ENCODE measurements at places on chromosomes 2 and 18.

DNA sequence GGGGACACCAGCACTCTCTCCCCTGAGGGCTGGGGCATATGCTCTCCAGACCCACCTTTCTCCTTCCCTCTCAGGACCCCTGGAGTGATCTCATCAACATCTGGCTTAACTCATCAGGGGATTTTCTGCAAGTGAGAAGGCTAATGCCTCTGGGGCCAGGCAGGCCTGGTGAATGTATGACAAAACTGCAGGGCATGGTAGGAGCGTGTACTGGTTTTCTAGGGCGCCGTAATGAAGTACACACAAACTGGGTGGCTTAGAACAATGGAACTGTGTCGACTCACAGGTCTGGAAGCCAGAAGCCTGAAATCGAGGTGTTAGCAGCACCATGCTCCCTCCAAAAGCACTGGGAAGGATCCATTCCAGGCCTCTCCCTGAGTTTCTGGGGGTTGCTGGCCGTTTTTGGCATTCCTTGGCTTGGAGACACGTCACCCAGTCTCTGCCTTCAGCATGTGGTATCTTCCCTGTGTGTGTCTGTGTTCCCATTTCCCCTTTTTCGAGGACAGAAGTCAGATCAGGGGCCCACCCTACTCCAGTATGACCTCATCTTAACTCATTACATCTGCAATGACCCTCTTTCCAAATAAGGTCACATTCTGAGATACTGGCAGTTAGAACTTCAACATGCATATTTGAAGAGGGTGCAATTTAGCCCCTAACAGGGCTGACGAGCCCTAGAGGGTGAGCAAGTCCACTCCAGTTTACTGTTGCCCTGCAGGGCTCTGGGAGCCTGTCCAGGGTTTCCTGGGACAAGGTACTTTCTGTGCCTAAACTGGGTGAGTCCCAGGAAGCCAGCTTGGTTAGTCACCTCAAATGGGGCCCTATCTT, 45.5 kb upstream of the CAB39 start:
- no peak for DNase-seq

DNA sequence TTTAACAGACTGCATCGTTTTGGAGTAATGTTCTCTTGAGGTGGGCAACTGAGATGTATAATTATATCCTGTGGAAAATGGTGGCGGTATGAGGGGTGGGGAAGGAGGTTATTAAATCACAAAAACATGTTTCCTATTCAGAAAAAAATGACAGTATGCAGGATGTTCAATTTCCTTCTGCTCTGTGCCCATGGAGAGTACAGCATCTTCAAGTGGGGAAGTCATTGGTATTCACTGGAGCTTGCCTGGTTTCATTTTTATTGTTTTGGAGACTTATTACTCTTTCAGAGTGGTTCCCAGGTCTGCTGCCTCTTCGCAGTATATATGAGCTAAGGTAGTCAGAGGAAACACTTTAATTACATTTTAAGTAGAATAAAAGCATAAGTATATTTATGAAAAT, 318.8 kb upstream of the RAB12 start:
- no peak for DNase-seq

DNA sequence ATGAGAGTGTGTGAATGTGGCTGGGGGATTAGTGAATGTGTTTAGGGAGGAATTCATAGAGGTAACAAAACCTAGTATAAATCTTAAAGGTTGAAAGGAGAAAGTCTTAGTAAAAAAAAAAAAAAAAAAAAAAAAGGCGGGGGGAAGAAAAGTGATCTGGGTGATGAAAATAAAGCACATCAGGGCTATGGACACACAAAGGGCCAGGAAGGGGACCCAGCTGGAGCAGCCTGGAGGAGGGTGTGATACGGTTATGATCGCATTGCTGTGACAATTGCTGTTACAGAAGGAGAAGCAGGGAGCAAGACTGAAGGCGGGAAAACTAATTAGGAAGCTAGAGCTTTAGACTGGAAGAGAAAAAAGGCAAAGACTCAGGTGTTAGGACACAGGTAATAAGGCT, 85.4 kb downstream of the DLGAP1 start:
- no peak for DNase-seq

- DNase-seq, result no peak
Measured at GRCh38 chr18:8747440-8747937, 42.1 kb downstream of the MTCL1 start.

DNA sequence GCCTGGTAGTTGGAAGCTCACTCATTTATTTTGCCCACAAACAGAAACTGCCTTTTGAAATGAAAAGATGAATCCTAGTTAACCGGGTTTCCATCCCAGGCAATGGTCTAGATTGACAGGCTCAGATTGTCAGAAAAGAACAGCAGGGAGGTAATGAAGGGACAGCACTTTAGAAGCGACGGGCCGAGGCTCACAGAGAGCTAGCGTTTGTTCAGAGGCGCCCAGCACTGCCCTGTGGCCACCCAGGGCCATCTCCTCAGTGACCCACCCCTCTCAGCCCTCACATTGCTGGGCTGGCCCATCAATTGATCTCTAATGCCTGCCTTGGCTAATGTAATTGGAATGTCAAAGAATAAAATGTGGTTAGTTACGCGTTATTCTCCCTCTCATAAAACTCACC, 304.8 kb downstream of the CDCA7 start:
- no peak for DNase-seq

DNA sequence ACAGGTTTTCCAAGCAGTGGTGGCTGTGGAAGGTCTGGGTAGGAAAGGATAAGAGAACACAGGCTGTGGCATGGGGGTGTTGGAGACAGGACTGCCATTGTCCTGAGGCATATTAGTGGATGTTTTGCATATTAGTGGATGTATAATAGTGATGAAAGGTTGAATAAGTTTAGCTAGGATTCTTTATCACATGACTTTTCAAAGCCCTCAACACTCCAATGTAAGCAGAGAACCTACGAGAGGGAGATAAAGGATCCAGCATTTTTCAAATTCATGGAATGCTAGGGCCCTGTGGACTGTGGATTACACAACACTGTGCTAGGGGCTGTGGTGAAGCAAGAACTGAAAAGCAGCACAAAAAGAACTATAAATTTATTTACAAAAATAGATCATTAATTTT, 63.2 kb downstream of the POLE4 start:
- DNase-seq, result no peak

- DNase-seq, result no peak
Measured at GRCh38 chr2:212176151-212176550, 362.5 kb downstream of the ERBB4 start.

GRCh38 chr2:169397697-169398096, 35.4 kb upstream of the LRP2 start:
- no peak for DNase-seq

DNA sequence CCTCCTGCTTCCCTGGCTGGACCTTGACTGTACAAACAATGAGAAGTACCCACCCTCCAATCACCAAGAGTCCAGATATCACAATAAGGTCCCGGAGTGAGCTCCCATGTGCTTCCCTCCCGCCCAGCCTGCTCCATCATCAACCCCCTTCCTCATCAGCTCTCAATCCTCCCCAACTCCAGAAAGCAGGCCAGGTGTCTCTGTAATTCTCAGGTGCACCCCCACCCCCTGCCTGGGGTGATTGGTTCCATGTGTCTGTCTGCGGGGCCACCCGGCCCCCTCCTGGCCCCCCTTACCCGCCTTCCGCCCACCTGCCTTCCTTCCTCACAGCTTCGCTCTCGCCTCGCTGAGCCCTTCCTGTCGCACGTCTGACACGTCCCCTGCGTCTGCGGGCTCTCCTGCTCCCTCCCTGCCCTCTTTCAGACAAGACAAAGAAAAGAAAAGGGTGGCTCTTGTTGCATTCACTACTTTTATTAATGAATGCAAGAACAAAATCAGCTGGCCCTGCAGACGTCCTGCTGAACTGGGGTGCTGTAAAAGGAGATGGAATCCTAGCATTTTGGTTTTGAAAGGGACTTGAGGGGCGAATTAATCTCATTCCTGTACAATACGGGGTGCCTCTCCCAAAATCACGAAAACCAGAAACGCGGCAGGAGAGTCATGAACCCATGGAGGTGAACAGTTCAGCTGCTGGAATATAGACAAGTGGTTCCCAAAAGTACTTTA, 26.5 kb upstream of the IGFBP2 start:
- DNase-seq, result no peak

- peak; percentile 27 for DNase-seq
Measured at GRCh38 chr2:181790716-181791649, 100.5 kb upstream of the ITPRID2 start.

DNA sequence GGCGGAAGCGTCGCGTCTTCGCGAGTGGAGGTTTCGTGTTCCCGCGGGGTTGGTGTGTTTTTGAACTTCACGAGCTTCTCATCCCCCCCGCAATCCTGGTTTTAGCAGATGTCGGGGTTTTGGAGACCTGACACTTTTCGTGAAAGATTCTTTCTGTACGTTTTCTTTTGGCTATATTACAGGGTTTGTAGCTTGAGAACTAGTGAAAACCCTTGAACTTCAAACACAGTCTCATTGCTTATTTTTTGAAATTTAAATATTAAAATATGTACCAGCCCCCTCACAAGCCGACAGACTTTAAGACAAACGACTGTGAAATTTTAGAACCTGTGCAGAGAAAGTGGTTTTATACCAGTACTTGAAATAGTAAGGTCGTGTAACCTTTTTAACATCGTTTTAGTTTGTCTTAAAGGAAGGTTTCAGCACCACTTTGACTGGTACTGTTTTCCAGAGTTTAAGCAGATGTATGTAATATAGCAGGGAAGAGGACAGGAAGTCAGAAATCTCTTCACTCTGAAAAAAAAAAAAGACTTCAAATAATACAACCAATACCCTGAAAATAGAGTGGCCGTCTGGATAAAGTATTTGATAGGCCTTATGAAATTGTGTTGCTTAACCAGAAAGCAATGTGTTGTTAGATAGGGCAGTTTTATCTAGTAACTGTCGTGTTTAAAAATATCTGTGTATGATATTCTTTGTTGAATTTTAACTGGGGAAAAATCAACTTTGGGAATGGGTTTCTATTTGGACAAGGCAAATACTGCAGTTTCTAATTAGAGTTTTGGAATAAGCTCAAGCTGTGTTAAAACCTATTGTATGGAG, 1.4 kb downstream of the SPATS2L start:
- no peak for DNase-seq

- no peak for DNase-seq
Measured at GRCh38 chr2:235829726-235830125, 335.9 kb downstream of the AGAP1 start.

GRCh38 chr2:177195194-177195593, 17.4 kb upstream of the HNRNPA3 start:
- no peak for DNase-seq

DNA sequence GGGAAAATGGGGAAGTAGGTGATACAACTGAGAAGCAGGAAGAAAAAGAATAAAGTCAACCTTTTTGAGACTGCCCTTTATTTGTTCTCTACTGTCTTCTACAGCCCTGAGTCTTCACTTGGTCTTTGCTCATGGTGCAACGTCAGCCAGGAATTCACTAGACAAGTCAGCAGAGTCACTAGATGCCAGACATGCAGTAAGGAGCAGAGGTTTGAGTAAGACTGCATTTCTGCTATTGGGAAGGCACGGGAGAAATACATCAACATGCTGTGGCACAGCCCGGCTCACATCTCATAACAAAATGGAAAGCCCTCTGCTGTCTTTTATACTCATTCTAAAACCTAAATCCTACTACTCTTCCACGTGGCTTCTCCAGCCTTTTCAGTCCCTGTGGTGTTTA, 67.1 kb downstream of the PRELID3A start:
- DNase-seq, result no peak

- DNase-seq, result no peak
Measured at GRCh38 chr18:75475228-75475627, 47.7 kb upstream of the SMIM21 start.

DNA sequence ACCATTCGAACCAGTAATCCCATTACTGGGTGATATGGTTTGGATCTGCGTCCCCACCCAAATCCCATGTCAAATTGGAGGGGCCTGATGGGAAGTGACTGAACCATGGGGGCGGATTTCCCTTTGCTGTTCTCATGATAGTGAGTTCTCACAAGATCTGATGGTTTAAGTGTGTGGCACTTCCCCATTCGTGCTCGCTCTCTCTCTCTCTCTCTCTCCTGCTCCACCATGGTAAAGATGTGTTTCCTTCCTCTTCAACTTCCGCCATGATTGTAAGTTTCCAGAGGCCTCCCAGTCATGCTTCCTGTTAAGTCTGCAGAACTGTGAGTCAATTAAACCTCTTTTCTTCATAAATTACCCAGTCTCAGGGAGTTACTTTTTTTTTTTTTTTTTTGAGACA, 62.6 kb downstream of the NBAS start:
- DNase-seq, result no peak

DNA sequence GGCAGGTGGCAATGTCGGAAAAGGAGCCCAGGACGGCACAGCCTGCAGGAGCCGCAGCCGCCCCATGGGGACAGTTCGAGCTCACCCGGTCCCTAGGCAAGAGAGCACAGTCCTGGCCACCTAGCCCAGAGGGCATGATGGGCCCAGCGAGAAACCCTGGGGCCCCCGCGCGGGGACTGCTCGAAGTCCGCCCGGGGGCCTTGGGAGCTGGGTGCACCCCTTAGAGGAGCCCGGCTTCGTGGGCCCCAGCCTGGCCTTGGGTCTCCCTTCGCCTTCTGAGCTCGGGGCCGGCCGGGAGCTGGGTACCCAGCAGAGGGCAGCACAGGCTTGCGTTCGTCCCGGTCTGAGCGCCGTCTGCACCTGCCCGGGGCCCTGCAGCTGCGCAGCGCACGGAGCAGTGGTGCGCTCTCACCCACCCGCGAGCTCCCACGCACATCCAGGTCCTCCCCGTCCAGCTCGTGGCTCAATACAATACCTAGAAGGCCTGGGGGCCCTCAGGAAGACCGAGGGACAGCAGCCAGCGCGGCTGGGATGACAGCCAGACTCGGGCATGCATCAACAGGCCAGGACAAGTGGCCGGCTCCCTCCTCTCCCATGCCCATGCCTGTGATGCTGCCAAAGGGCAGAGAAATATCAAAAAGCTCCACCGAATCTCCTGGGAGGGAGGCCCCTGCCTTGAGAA, 96.2 kb upstream of the ZNF532 start:
- peak; percentile 33 for DNase-seq

DNA sequence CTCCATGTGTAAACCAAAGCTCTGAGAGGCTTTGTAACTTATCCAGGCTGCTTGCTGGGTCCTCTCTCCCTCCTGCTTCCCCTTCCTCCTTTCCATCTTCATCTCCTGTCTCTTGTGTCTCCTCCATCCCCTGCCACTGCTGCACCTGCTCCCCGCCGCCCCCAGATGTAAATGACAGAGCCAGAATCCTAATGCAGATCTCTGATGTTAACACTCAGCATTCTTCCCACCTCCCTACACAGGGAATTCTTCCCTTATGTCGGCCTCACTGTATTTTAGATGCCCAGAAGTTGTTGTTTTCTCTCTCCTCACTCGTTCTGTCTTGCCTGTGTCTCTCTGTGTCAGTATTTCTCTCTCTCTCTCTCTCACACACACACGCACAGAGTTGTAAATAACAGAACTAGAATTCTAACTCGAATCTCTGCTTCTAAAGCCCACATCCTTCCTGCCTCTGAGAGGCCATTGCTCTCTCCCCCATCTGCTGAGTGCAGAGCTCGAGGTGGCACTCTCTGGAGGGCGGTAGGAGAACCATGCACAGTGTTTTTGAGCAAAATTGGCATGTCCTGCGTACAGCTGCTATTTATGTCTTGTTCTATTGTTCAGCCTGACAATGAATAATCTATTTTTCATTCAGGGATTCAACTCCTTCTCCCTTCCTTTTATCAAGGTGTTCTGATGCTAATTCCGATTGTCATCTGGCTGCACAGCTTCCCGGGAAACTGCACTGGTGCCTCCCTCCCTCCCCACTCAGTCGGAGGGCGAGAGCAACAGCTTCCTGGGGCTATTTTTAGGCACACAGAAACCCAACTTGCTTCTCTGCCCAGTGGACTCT, 219.9 kb downstream of the SH3RF3 start:
- no peak for DNase-seq

- DNase-seq, result peak; percentile 62
Measured at GRCh38 chr2:53544871-53545558, 222.6 kb upstream of the CHAC2 start.

GRCh38 chr18:50080932-50081560, 113.9 kb downstream of the MYO5B start:
- no peak for DNase-seq

GRCh38 chr2:27721335-27721734, 50.2 kb upstream of the MRPL33 start:
- DNase-seq, result no peak

Data from DMS 273 treated with DMSO at 0.1 percent for 48 hours (cell line).